Type B pancreatic cell (in vitro differentiated cells): ENCODE measurements at places on chromosomes 2 and 18.

- peak; percentile 67 for DNase-seq
Observed at GRCh38 chr2:58762176-58762781, 521.2 kb upstream of the FANCL start.

GRCh38 chr2:230472621-230473018, 56.6 kb downstream of the SP100 start:
- no peak for DNase-seq

GRCh38 chr2:160432633-160433032, 61.0 kb downstream of the RBMS1 start:
- DNase-seq = no peak

DNA sequence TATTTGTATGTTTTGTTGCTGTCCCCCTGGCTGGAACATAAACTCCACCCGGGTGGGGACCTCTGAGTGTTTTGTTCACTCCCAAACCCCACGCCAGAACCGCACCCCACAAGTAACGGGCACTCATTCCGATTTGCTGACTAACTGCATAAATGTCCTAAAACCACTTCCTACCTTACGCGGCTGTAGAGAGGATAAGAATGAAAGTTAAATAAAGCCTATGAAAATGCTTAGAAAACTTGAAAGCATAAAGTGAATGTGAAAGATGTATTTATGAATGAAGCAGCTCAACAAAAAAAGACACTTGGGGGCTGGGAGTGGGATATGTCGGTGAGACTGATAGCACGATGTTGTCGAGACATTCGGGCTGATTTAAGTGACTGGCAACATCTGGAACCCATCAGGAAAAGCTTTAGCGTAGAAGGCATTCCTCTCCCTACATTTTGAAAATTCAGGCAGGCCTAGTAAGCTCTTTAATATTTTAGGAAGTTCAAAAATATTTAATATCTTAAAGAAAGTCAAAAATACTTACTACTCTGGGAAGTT, 206.7 kb downstream of the SH3RF3 start:
- DNase-seq = no peak

- no peak for DNase-seq
Observed at GRCh38 chr2:95573866-95574265, 17.9 kb upstream of the TRIM43 start.

- no peak for DNase-seq
Observed at GRCh38 chr2:59787095-59787494, 766.4 kb downstream of the BCL11A start.

DNA sequence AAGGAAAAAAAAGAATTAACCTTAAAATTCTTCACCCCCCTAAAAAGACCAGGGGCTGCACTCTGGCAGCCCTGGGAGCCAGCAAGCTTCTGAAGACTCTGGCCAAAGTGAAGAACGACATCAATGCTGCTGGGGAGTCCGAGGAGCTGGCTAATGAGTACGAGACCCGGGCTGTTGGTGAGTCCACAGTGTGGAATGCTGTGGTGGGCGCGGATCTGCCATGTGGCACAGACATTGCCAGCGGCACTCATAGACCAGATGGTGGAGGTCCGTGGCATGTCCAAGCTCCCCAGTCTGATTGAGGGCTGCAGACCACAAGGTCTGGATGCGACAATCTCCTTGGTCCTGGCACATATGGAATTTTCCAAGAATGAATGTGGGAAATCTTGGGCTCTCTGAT, 47.4 kb downstream of the TRPM8 start:
- DNase-seq = no peak

- no peak for DNase-seq
Observed at GRCh38 chr2:236343400-236344161, 79.4 kb upstream of the ASB18 start.

GRCh38 chr2:23069923-23070322, 315.1 kb upstream of the KLHL29 start:
- DNase-seq = no peak

- DNase-seq = no peak
Observed at GRCh38 chr2:138113871-138114525, 149.7 kb downstream of the HNMT start.

- peak; percentile 74 for DNase-seq
Observed at GRCh38 chr2:70887550-70888246, 48.0 kb upstream of the ATP6V1B1 start.

- no peak for DNase-seq
Observed at GRCh38 chr2:159882130-159882745, 84.2 kb upstream of the CD302 start.

DNA sequence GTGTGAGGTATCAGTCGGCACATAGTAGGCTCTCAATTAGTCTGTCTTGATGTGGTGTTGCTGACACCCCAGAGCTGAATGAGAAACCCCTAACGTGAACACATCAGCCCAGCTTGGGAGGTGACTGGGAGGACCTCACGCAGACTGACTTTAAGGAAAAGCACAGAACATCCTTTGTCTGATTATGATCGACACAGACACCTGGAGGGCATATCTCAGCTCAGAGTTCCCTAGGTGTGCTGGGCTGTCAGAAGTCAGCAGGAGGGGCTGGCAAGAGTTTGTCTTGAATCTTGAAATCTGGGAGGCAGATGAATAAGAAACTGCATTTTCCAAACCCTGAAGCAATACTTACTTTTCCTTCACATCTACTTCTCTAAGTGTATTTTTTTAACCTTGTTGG, 16.8 kb upstream of the MYCN start:
- DNase-seq = no peak

DNA sequence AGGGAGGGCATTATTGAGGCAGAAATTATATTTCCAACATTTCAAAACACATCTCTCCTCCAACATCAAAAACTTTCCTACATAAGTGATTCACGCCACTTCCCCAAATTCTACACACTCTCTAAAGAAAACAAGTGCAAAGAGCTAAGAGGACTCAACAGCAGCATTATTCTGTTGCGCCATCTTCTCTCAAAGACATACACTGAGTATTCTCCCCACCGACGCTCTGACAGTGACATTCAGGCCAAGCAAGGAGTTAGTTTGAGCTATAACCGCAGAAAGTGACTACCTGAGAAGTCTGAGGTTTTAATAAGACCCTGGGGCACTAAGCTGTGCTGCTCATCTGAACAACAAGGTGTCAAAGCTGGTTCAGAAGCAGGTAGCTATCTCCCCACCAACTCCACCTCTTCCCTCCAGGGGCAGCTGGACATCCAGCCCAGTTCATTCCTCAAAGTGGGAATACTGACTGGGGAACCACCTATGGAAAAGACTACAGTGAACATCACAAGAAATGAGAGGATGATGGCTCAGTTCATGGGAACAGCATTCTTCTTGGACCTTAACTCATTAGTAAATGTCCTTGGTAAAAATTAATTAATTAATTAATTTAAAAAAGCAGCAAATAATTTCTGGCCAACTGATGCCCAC, 309.5 kb upstream of the CCDC68 start:
- DNase-seq = no peak

DNA sequence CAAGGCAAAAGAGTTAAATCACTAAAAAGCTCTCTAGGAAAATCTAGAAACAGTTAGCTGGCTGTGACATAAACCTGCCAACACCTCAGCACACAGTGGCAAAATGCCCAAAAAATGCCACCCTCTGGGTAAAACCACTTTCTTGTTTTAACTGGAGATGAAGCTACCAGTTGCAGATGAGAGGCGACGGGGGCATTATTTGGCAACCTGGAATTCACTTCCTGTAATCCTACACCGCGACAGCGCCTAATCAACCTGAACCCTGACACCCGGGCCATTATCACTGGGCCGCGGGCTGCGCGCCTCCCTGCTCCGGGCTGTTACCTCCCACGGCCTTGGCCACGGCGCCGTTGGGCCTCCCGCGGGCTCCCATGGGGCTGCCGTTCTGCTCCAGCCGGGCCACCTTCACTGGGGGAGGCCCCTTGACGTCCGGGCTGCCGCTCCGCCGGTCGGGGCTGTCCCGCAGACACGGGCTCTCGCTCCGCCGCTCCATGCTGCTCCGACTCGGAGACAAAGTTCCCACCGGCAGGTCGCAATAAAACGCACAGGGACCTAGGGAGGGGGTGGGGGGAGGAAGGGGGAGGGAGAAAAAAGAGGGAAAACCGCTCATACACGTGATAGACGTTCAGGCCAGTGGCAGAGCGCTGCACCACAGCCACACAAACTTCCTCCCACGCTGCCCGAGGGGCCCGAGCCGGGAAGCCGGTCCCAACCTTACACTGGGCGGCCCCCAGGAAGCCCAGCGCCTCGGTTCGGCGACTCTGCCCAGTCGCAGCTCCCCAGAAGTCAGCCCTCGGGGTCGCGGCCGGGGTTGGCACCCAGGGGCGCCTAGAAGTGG, 2.0 kb downstream of the SATB2 start:
- no peak for DNase-seq

- DNase-seq = no peak
Observed at GRCh38 chr2:3405876-3406275, 26.4 kb downstream of the TRAPPC12 start.

- DNase-seq = peak; percentile 51
Observed at GRCh38 chr2:121019071-121019470, 265.9 kb downstream of the TFCP2L1 start.

- no peak for DNase-seq
Observed at GRCh38 chr2:177260379-177260778, 4.1 kb downstream of the NFE2L2 start.
